CD4-positive, alpha-beta T cell treated with Interferon gamma for 1 hour (primary cell): ENCODE measurements at places on chromosomes 2 and 18.

- no peak for DNase-seq
Measured at GRCh38 chr2:10320933-10321332, 18.2 kb downstream of the HPCAL1 start.

DNA sequence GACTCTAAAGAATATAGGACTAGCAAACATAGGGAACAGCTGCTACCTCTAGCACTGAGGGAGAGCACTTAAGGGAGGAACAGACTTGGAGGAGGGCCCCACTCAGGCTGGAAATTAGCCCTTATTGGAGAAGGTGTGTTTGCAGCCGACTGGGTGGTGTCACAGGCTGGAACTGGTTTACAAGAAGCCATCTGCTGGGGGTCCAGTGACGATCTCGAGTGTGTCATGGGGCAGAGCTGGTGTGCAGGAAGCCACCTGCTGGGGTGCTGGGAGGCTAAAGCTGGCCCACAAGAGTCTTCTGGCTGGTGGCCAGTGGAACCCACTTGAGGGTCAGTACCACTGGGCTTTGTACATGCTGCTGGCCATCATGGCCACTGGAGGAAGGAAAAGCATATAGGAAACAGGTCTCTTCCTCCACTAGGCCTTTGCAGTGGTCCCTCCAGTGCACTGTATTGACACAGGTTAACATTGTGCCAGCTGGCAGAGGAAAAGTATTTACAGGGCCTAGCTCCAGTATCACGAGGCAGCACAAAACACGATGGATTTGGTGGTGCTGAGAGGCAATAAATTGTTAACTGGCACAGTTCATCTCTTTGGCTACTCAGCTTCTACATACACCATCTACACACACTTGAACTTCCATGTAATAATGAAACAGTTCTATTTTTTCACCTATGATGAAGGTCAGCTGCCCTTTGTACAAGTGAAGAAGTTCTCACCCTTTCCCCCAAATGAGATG, 43.6 kb downstream of the MAP3K20 start:
- DNase-seq: no peak

GRCh38 chr2:215002500-215002899, 135.9 kb downstream of the ABCA12 start:
- DNase-seq: no peak

- DNase-seq: no peak
Measured at GRCh38 chr2:175490360-175490791, 308.9 kb upstream of the ATP5MC3 start.

GRCh38 chr18:11857177-11857887, 6.1 kb downstream of the CHMP1B start:
- DNase-seq: peak; percentile 63

DNA sequence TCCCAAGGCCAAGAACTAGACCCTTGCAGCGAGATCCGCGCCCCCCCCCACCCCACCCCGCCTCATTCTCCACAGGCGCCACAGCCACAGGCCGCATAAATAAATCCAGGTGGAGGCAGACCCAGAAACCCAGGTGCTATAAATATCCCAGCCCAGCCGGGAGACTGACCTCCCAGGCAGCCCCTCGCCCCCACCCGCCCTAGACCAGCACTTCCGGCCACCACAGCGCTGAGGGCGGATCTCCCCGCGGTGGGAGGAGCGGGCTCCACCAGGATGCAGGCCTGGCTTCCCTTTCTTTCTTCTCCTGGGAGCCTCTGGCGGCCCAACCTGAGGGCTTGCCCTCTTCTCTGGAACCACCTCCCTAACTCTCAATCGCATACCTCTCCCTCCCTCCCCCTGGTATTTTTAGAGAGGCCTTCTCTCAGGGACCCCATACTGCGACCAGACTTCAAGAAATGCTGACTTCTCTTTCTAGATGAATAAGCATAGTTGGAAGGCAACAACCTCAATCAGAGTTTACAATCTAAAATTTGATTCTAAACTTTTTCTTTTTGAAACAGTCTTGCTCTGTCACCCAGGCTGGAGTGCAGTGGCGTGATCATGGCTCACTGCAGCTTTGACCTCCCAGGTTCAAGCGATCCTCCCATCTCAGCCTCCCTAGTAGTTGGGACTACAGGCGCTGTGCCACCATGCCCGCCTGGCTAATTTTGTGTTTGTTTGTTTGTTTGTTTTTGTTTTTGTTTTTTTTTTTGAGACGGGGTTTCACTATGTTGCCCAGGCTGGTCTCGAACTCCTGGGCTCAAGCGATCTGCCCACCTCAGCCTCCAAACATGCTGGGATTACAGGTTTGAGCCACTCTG, 55.0 kb downstream of the PKDCC start:
- DNase-seq: no peak

DNA sequence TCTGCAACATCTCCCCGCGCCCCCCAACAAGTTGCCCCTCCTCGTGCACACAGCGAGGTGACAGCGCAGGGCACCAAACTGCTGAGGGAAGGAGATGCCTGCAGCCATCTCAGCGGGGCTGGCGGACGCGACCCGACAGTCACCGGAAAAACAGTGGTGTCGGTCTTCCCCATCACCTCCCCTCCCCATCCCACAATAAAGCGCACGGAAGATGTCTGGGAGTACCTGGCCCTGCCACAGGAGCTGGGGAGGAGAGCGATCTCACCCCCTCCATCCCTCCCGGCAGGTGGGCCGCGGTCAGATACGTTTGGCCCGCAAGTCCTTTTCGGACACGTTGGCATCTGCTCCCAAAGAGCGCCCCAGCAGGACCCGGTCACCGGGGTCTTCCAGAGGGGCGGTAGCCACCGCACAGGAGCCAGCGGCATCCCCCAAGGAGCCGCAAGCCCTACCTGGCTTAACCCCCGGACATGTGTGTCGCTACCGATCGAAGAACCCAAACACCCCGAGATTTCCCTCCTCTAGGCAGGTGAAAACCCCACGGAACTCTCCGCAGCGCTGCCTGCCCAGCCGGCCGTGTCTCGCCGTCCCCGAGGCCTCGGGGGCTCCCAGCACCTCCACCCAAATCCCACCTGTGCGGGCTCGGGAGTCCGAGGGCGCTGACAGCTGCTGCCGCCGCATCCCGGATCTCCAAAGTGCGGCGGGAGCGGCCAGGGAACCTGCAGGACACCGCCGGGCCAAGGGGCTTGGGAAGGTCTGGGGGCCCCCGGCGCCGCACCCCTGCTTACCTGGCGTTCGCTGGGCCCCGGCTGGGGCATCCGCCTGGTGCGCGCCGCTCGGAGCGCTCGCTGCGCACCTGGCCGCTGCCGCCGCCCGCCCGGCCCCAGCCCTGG, 657 bp downstream of the ATP8B1 start:
- DNase-seq: no peak

- DNase-seq: no peak
Measured at GRCh38 chr2:177667626-177668025, 275.1 kb downstream of the AGPS start.

DNA sequence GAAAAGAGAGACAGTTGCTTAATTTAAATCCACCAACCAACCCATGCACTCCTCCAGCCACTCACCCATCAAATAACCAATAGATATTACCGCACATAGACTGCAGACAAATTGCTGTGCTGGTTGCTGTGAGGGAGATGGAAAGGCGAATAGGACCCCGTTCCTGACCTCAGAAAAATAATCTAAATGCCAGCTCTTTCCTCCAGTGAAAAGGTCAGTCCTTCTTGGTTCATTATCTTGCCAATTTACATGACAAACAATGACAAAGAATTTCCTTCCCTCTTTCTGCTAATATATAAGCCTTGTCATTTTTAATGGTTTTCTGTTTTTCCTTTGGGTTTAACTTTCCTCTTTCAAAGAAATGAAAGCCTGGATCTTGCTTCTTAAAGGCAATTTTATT, 61.6 kb downstream of the MEP1B start:
- DNase-seq: no peak

DNA sequence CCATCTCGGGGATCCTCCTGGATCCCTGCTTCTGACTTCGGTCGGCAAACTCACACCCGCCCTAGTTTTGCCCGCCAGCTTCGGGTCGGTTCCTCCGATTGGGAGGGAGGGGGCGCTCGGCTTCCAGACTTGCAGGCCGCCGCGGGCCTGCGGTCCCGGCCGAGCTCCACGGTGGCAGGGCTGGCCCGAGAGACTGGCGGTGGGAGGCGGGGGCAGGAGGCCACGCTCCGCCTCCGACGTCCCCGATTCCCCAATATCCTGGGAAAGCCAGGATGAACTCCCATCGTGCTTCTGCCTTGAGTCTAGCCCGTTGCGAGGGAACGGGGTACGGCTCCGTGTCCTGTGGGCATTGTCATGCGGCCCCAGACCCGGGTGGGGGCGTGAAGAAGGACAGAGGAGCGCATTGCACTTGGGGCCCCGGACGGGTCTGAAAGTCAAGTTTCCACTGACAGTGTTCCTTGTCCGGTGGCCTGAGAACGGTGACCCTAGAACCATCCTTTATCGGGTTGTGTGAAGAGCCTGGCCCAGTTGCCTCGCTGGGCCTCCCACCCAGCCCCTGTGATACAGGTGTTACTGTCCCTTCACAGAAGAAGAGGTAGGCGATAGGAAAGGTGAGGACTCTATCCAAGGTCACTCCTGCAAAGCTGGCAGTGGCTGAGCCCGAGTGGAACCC, 2.4 kb upstream of the INHBB start:
- peak; percentile 45 for DNase-seq

DNA sequence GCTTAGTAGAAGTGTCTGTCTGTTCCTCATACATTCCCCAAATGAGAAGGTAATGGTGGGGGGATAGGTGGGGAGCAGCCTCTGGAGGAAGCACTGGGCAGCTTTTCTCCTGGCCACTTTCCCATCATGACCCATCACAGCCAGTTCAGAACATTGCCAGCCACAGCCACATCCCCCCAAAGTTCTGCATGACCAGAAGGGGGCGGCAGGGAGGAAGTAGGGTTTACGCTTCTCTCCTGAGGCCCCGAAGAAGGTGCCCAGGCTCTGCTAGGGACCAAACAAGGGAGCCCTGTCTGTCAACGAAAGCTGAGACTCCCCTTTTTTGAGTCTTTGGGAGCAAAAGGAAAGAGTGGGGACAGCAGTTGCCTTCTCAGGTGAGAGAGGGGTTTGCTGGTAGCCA, 7.7 kb downstream of the IGFBP5 start:
- no peak for DNase-seq

DNA sequence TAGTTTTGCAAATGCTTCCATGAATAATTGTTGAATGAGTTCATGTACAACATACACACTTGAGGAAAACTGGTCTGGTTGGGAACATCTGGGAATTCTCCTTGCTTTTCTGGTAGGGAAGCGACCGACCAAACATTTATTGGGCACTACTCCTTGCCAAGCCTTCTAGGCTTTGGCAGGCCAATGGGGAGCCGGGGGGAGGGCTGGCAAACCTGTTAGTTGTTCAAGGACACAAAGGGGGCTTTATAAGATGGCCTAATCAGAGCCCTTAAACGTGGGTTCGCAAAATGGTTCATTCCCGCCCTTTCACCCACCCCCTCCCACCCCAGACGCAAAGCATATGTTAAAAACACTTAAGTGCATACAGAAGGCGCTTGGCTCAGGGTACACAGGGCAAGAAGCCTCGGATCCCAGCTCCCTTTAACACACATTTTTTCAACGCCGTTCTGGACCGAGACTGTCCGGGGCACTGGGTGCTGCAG, 844 bp upstream of the VSNL1 start:
- DNase-seq: no peak

DNA sequence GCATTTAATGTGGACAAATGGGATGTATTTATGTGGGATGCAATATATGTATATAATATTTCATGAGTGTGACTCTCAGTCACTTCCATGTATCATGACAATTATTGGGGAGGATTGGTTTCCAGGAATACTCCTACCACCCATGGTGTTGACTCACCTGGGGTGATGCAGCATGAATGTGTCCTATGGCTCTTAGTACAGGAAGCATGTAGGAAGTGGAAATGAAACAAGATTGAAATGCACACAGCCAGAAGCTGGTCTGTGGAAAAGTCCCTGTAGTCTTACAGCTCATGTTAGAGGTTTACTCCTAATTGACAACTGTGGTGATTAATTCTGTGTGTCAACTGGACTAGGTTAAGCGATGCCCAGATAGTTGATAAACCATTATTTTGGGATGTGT, 89.3 kb upstream of the HAAO start:
- peak; percentile 9 for DNase-seq

- no peak for DNase-seq
Measured at GRCh38 chr2:98912221-98912851, 23.7 kb downstream of the CRACDL start.

- DNase-seq: no peak
Measured at GRCh38 chr2:136207665-136208064, 89.7 kb upstream of the CXCR4 start.

DNA sequence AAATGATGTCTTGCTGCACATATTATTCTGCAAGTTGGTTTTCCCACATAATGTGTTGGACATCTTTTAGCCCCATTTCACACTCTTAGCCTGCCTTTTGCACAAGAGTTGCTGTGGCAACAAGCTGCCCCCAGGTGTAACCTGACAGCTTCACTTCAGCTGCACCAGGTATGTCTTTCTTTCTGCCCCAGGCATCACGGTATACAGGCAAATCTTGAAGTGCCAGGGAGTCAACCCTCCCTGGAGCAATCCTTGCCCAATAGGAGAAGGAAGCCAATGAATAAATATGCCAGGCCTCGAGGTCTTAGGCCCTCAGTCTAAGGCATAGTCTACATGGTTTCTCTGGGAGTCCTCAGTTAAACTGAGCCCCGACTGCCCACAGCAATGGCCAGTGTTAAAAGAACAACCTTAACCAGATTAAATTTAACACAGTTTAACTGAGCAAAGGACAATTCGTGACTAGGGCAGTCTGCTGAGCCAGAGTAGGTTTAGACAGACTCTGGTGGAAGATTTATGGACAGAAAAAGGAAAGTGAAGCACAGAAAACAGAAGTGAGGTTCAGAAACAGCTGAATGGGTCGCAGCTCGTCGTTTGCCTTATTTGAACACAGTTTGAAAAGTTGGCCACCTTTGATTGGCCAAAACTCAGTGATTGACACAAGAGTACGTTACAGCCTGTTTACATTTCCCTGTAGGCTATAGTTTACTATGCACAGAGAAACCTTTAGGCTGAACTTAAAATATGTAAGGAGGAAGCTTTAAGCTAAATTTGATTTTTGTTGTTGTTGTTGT, 32.0 kb upstream of the C1QL2 start:
- no peak for DNase-seq

DNA sequence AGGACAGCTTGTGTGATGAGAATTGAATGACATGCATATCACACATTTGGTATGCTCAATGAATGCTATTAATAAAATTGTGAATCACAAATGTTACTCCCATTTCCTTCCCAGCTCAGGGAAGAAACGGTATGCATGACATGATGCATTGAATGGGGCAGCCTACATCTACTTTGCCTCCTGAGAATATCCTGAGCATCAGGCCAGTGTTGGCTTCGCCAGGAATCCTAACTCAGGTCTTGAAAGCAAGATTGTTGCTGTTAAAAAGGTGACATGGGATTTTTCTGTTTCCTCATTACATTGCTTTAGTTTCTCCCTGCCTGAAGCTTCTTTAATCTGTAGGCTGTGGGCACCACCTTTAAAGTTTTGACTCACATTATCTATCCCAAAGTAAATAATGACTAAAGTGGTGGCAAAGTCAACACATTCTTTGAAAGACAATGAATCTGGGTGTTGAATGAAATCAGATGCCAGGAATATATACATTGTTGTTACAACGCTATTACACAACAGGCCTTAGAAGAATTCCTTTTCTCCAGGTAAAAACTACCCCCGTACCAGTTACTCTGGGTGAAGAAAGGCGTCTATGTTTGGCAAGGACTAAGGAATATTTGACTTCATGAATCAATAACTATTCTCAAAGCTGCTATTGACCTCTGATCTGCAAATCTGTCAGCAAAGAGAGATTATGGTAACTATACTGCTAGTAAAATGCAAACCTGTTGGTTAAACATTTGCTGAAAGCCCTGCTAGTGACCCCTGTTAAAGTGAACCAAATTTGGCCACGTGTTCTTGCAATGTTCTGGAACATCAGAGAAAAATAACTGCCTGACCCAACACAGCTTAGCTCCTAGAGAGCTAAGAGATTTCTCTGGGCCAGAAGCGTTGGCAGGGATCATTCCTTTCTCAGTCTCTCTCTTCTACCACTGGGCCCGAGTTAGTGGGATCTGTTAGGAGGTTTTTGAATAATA, 30.5 kb upstream of the NEDD4L start:
- no peak for DNase-seq
